CD4-positive, alpha-beta T cell treated with Interleukin-4 for 4 hours (primary cell): ENCODE measurements at places on chromosomes 12 and 14.

- no peak for DNase-seq
These were observed 142.6 kb downstream of the PPM1H start for GRCh38 chr12:62792236-62792870.

GRCh38 chr12:113149361-113150150 is at the start of gene CFAP73:
CFAP73 (plus strand) TSS chr12:113149724; CDS start chr12:113149858, 134 bp downstream.
- no peak for DNase-seq

DNA sequence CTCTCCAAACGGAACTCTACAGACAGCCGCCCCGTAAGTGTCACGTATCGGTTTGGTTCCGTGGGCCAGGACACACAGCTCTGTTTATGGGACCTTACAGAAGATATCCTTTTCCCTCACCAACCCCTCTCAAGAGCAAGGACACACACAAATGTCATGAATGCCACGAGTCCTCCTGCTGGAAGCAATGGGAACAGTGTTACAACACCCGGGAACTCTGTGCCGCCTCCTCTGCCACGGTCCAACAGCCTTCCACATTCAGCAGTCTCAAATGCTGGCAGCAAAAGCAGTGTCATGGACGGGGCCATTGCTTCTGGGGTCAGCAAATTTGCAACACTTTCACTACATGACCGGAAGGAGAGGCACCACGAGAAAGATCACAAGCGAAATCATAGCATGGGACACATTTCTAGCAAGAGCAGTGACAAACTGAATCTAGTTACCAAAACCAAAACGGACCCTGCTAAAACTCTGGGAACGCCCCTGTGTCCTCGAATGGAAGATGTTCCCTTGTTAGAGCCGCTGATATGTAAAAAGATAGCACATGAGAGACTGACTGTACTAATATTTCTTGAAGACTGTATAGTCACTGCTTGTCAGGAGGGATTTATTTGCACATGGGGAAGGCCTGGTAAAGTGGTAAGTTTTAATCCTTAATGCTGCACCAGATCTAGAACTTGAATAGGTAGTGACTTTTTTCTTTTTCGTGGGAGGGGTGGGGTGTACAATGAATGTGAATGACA is 69.7 kb downstream of the WDR20 start:
- DNase-seq, result no peak

DNA sequence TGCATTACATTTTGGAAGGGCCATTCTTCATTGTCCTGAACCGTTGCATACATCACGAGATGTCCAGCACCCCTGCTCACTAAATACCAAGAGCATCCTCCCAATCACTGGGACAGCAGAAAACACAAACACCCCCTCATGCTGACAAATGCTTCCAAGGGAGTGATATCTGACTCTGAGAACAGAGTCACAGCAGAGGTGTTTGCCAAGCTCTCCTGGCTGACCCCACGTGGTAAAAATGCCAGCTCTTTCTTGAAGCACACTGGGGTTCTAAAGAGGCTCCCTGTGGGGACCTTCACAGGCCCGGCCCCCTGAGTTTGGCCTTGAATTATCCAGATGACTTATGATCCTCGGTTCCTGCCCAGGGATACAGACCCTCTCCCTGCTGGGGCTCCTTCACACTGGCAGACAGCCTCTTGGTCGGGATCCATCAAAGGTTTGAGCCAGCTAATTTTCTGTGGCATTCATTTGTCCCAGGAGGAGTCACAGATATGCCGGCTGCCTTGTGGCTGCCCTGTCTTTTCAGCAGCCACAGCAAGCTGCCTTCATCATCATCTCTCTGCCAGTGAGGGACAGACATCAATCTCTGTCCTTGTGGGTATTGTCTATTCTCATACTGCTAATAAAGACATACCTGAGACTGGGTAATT is 43.1 kb upstream of the PSMC1 start:
- no peak for DNase-seq

- DNase-seq, result peak; percentile 47
These were observed 412 bp upstream of the TEP1 start for GRCh38 chr14:20413744-20414082.

GRCh38 chr12:127260999-127261398 is 1006.0 kb upstream of the TMEM132C start:
- DNase-seq, result no peak

- DNase-seq, result no peak
These were observed 2.5 kb downstream of the PLEKHG3 start for GRCh38 chr14:64706593-64707193.

GRCh38 chr12:112961074-112961473 is 17.2 kb upstream of the OAS2 start:
- DNase-seq, result no peak

- DNase-seq, result no peak
These were observed 224.5 kb upstream of the FOXG1 start for GRCh38 chr14:28542040-28542439.

DNA sequence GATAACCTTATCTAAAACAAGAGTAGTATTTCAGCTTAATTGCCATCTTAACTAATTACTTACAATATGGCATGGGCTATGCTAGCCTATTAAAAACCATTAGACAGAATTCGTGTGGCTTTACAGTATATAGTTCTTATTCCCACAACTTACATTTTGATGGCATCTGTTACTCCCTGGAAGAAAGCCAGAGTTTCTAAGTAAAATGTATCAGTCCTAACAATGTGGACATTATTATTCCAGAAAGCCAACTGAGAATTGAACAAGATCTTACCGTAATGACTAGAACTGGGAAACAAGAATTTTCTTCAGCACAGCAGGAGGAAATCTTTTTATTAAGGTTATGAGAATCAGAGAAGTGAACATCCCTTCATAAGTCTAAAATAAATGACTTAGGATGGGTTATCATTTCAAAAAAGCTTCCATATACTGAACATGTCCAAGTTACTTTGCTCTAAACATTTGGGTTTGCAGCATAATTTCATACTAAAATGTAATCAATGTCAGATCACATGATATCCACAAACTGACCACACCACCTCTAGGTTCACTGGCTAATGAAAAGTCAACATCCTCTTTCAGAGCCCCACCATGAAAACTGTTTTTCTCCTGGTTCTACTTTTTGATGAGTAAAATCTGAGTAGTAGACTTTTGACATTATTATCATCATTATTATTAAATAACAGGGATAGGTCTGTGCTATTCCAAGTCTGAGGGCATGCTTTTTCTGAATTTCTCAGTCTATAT is 179.7 kb downstream of the SSPN start:
- no peak for DNase-seq

- no peak for DNase-seq
These were observed 7.4 kb upstream of the KRT74 start for GRCh38 chr12:52581066-52581465.

GRCh38 chr14:98077176-98077575 is 1194.8 kb downstream of the BCL11B start:
- DNase-seq, result no peak

GRCh38 chr14:70665448-70666360 is 24.0 kb downstream of the TTC9 start:
- no peak for DNase-seq

- no peak for DNase-seq
These were observed 9.1 kb downstream of the SINHCAF start for GRCh38 chr12:31316891-31317290.

DNA sequence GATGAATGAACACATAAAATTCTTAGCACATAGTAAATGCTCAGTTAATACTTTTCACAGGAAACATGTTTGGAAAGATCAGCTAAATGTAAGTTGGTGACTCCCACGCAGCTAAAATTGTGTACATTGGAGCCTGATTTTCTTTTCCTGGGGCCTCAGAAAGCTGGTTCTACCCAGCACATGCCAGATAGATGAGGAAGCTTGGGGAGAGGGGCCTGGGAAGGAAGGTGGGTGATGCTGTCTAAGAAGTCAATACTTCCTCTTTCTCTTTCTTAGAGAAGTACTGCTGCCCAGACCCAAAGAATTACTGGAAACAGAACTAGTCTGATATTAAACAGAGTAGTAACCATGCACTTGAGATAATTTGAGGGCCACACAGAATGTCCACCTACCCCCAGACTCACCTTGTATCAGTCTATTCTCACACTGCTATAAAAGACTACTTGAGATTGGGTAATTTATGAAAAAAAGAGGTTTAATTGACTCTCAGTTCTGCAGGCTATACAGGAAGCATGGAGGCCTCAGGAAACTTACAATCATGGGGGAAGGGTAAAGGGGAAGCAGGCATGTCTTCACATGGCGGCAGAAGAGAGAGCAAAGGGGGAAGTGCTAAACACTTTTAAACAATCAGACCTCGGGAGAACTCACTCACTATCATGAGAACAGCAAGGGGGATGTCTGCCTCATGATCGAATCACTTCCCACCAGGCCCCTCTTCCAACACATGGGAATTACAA is 123.3 kb upstream of the MED13L start:
- peak; percentile 1 for DNase-seq

DNA sequence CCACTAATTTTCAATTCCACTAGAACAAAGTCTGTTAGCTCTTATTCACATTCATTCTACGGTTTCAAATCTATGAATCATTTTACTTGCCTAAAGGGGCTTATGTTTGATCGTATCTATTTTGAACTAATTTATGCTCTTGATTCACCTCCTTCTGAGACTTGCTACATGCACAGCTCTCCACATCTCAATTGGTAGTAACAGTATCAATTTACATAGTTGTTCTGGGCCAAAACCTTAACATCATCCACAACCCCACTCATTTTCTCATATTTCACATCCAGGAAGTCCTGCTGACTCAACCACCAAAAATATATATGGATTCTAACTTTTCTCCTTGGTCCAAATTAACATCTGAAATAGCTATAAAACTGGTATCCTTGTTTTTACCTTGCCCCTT is 208.6 kb downstream of the RASSF9 start:
- no peak for DNase-seq

- DNase-seq, result no peak
These were observed 395.0 kb downstream of the ZFP36L1 start for GRCh38 chr14:68397822-68398221.

DNA sequence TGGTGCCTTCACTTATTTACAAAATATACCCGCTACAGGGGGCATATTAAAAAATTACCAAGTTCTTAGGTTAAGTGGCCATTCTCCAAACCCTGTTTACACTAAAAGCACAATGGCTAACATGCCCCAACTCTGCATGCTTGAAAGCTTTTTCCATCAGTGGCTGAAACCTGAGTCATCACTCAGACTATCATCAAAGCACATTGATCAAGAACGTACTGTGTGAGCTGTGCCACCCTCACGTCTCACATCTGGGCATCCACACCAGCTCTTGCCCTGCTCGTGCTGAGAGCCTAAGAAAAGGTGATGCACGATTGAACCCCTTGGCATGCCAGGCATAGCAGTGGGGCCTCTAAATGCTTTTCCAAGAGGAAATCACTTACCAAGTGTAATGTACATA is 13.2 kb downstream of the AQP6 start:
- no peak for DNase-seq

- DNase-seq, result no peak
These were observed 2.3 kb downstream of the DGLUCY start for GRCh38 chr14:91115986-91116770.

DNA sequence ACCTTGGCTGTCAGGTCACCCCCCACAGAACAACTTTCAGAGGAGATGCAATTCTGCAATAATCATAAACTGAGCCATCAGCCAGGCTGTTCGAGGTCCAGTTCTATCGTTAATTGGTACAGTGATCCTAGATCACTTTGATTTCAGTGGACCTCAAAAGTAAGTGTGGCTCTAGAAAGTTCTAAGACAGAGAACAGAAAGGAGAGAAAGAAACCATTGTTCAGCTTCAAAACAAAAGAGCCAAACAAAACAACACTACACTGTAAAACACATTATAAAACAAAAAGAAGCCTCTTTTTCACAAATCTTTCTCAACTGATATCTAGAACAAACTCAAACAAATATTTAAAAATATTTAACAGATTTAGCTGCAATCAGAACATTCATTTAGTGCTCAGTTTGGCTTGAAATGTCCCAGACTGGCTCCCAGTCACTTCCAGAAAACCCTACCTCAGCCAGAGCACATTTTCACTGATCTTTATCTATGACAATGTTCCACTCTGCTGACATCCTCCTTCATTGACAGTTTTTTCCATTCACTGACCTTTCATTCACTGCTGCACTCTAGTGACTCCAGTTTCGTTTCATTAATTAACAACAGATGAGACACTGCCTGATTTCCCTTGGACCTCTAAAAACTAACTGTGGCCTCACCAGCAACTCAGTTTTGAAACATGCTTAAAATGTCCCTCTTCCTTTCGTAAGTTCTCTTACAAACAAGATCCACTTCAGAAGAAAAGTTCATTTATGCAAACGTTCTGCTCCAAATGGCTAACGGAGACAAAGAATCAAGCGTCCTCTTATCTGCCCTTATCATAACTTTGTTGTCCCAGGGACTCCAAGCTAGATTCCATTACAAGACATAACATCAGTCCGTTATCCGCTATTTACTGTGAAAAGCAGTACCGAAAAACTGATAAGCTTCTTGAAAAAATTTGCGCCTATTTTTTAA is 56.8 kb downstream of the DUSP16 start:
- DNase-seq, result no peak
